HL-60 (cell line): ENCODE measurements at places on chromosomes 13 and 19.

GRCh38 chr19:42132030-42132628 is at the start of gene POU2F2:
TSS of gene POU2F2 (minus strand) at chr19:42132446. CDS start at chr19:42132411, 35 bp downstream.
- DNase-seq, result no peak

DNA sequence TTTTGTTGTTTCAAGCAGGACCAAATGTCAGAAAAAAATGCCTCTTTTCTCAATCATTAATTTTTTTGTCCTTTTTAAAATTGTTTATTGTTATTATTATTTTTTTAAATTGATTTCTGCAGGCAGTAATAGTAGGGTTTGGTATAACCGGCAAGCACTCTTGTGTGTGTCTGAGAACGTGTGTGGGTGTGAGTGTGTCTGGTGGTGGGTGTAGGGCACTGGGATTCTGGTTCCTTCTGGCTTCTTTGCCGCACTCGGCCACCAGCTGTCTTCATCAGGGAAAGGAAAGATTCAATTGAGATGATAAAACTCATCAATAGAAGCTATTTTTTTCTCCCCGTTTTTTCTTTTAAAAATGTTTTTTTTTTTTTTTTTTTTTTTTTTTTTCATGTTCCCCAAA is 56.4 kb downstream of the IER2 start:
- DNase-seq, result no peak

GRCh38 chr19:6188811-6189210 is 53.3 kb downstream of the ACSBG2 start:
- no peak for DNase-seq

- DNase-seq, result no peak
Observed at GRCh38 chr19:46732172-46732938, 13.5 kb upstream of the FKRP start.

DNA sequence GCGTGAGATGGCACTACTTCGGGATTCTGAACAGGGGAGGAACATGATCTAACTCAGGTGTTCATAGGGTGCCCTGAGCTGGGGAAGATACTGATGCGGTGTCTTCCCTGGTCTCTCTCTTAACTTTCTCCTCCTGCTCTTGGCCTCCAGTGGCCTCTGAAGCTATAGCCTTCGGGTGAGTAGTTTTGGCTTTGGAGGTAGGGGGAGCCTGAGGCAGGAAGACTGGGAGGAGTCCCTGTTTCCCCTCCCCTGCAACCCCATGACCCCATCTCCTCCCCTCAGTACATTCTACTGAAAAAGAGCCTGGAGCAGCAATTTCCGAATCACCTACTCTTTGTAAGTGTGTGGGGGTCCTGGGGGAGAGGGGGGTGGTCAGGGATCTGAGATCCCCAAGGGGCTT is 3.5 kb downstream of the SELENOV start:
- DNase-seq, result no peak

GRCh38 chr19:51150627-51151026 is 8.5 kb downstream of the SIGLEC7 start:
- DNase-seq, result no peak

DNA sequence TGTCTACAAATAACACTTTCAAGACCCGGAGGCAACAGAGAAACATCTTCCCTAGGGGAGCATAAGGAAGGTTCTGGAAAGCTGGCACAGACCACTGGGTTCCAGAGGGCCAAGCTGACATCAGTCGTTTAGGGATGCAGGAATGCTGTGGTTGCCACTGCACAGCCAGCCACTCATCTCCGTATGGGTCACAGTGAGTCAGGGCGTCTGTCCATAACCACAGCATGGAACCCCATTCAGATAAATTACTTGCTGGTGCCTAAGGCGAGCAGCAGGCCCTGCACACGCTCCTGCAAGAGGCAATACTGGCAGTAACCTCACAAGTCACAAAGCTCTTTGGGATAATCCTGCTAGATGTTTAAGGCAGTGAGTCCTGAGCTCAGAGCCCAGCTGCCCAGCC is 140.9 kb upstream of the UBL3 start:
- DNase-seq, result no peak

- DNase-seq, result no peak
Observed at GRCh38 chr13:23790577-23791170, 98.5 kb downstream of the MIPEP start.

GRCh38 chr13:62583466-62583865 is 1167.8 kb upstream of the PCDH20 start:
- no peak for DNase-seq

DNA sequence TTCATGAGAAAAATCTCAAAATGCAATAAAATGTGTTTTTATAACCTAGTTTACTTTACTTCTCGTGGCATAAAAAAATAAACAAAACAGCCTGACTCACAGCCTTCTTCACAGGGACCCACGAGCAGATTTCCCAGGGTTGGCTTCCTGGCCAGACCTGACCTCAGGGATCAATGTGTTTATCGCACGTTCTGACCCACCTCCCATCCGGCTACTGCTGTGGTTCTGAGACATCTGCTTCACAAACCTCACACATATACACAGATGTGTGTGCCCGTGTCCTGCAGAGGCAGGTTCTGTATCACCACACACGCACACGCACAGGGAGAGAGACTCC is 118.3 kb downstream of the COL4A2 start:
- no peak for DNase-seq

- DNase-seq, result no peak
Observed at GRCh38 chr19:3680939-3681338, 19.3 kb downstream of the PIP5K1C start.

GRCh38 chr19:51347209-51347928 is 5.4 kb upstream of the VSIG10L start:
- no peak for DNase-seq

DNA sequence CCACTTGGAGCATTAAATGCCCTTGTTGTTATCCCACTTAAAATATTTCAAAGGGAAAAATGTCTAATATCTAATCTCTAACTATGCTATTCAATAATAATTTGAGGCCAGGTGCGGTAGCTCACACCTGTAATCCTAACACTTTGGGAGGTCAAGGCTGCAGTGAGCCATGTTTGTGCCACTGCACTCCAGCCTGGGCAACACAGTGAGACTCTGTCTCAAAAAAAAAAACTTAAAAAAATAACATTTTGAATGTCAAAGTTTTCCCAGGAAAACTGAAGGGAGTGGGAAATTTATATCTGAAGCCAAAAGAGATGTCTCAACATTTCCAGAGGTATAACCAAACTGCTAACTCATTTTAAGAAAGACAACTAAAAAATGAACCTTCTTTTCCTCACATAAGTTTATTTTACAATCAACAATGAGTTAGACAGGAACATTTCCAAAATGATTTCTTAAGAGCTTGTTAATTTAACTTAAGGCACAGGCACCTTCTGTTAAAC is 47.9 kb downstream of the CAB39L start:
- DNase-seq, result no peak

GRCh38 chr13:93941444-93941843 is 538.0 kb downstream of the DCT start:
- no peak for DNase-seq

DNA sequence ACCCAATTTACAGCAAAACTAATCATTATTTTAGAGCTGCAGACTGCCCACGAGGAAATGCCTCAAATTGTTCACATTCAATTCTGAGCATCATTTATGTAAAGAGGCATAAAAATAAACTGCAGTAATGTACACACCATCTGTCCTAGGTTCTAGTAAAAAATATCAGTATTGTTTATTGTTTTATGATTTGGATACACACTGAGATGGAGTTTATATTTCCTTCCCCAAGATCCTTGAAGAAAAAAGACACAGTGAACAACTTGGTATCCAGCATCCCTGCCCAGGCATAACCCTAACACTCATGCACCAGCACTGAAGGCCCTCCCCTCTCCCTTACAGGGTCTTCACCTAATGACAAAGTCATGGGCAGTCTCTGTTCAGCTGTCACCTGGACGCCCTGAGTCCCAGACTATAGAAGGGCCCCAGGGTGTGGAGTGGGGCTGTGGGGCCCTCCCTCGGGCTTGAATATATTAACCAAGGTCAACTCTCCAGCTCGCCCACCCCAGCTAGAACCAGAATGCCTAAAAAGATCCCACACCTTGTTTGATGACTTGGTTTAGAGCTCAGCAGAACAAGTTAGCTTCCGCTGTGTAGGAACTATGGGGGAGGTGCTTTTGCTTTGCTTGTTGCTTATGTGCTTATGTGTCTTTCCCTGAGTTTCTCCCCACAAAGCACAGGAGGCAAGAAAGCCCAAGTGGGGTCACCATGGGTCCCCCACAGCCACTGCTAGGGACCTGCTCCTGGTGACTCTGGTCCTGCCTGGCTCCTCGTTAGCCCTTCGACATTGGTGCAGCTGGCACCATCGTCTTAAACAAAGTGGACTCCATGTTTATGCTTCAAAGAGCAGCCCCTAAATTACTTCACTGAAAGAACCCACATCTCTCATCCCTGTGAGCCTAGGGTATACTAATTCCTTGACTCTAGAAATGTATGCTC is 111.1 kb downstream of the COL4A1 start:
- no peak for DNase-seq

GRCh38 chr13:104740641-104741222 is 1674.5 kb upstream of the SLC10A2 start:
- DNase-seq, result no peak

GRCh38 chr13:23418776-23419683 is 14.5 kb downstream of the SACS start:
- DNase-seq, result no peak

DNA sequence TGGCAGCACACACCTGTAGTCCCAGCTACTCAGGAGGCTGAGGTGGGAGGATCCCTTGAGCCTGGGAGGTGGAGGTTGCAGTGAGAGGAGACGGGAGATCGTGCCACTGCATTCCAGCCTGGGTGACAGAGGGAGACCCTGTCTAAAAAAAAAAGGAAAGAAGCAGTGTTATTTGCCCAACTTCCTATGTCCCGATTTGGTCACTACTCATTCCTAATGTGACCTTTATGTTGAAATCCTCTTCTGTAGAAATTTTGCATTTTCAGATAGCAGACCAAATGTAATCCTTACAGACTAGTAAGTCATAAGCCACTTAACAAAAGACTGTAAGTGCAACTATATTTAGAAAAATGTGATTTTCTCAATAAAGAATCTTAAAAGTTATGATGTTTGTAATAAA is 18.2 kb upstream of the STK24 start:
- DNase-seq, result no peak

GRCh38 chr13:108711386-108711785 is 82.0 kb downstream of the MYO16 start:
- no peak for DNase-seq

GRCh38 chr13:26589754-26590153 is 32.3 kb downstream of the WASF3 start:
- DNase-seq, result no peak

DNA sequence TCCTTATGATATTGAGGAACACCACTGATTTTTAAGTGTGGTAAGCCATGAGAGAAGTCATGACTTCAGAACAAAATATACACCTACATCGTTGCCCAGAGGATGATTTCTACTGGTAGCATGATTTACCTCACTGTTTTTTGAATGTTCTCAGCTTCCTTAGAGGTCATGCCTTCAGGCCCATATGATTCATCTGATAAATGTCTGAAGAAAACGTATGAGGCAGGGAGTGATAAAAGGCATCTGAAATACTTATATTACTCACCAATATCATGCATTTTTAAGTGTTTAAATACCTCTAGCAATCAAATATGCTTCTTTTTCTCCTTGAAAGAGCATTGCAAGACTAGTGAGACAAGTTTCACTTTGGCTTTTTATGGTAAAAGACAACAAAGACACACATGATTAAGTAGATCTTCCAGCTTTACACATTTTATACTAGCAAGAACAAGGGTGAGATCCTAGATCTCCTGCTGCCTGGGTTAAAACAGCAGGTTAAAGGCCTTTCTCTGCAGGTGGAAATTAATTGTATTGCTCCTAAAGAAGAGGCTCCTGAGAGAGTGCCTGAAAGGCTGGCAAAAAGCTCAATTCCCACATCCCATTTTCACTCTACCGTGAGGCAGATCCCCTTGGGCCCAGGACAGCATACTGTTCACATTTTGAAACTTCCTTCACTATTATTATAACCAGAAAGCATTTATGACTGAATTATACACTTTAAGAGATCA is 432.4 kb downstream of the SLITRK1 start:
- no peak for DNase-seq

DNA sequence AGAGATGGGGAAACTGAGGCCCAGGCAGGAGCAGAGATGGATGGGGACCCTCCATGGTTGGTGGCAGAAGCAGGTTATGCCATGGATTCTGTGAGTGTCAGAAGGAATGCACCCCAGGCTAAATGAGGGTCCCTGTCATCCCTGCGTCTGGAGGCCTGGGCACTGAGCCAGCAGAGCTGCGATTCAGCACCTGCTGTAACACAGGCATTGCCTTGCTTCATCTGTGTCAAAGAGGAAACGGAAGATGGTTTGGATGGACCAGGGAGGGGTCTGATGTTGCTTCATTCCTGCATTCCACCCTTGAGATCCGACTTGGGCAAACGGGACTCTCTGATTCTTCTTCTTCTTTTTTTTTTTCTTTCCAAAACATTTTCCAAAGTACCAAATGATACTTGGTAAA is 1.2 kb downstream of the C5AR1 start:
- DNase-seq, result peak; percentile 91

- peak; percentile 54 for DNase-seq
Observed at GRCh38 chr13:45695198-45695730, 6.9 kb upstream of the CBY2 start.

- DNase-seq, result no peak
Observed at GRCh38 chr19:13850910-13851733, 25.8 kb upstream of the NANOS3 start.
